ENCODE measurements at places on chromosomes 16 and 17.

DNA sequence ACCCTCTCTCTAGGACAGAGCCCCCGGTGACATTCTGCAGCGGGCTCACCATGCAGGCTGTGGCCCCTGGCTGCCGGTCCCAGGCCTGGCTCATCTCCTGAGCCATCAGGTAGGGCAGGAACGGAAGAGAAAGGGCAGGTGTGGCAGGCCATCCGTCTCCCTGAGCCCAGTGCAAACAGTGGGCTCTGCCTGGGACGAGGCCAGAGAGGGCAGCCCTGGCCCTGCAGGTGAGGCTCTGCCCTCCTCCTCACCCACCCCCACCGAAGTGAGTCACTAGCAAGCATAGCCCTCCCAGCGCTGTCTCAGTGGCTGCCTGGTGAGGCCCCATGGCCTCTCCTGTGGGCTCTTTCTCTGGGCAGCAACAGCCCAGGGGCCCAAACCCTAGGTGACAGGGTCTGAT, 14.5 kb downstream of the OTOP3 start:
- no peak for DNase-seq

DNA sequence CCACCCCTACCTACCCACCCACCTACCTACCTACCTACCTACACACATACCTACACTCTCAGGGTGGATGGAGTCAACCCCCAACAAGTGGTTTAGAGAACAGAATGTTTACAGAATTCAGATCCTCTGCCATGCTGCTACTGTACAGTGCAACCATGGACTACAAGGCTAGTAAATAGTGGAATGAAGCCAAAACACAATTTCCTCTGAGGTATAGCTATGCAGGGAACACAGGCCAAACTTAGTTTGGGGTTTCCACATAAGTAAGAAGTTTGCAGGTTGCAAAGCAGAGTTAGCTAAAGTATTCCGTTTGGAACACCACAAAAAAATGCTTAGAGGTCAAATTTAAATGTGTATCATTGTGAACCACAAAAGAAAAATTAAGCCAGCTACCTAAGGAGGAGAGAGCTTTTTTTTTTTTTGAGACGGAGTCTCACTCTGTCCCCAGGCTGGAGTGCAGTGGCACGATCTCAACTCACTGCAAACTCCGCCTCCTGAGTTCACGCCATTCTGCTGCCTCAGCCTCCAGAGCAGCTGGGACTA, 2.7 kb upstream of the AP1G1 start:
- no peak for DNase-seq

- DNase-seq, result no peak
Measured at GRCh38 chr16:56048425-56049105, 142.7 kb upstream of the GNAO1 start.

DNA sequence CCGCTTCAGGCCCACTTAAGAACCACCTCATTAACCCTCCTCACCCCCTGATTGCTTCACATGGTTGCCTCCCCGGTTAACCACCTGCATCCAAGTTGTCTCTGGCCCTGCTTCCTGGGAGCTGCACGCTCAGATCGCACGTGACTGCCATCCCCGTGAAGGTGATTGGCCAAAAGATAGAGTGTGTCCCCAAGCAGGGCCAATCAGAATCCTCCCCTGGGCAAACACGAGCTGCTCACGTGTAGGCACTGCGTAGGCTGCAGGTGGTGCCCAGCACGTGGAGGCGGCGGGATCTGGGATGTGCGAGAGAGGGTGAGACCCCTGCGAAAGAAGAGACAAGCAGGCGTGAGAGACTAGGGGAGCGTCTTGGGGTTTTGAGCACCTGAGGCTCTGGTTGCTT, 111.8 kb upstream of the CRHR1 start:
- DNase-seq, result no peak

DNA sequence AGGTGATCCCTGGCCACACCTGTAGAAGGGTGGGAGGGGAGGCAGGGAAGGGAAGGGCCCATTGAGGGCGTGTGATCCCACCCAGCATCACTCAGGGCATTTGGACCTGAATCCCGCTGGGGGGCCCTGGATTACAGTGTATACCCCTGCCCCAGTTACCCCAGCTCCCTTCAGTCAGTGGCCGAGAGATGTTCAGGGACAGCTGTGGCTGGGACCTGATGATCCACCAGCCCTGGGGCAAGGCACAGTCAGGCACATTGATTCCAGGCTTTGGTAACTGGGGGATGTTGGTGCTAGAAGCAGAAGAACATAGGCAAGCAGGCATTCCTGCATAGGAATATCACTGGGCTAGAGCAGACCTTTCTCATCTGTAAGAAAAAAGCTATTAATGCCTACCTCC, 170.3 kb downstream of the FOXL1 start:
- DNase-seq, result no peak

- DNase-seq, result no peak
Measured at GRCh38 chr16:2429771-2430663, 770 bp downstream of the CCNF start.

- peak; percentile 35 for DNase-seq
Measured at GRCh38 chr17:58249270-58250133, 11.1 kb downstream of the LPO start.

GRCh38 chr16:12147681-12148080, 171.1 kb downstream of the SNX29 start:
- DNase-seq, result no peak

GRCh38 chr17:77129568-77130301, 11.0 kb upstream of the SEC14L1 start:
- no peak for DNase-seq

GRCh38 chr16:27222249-27223225, 19.2 kb downstream of the KDM8 start:
- no peak for DNase-seq

- DNase-seq, result no peak
Measured at GRCh38 chr16:84502581-84502980, 1.9 kb downstream of the MEAK7 start.

DNA sequence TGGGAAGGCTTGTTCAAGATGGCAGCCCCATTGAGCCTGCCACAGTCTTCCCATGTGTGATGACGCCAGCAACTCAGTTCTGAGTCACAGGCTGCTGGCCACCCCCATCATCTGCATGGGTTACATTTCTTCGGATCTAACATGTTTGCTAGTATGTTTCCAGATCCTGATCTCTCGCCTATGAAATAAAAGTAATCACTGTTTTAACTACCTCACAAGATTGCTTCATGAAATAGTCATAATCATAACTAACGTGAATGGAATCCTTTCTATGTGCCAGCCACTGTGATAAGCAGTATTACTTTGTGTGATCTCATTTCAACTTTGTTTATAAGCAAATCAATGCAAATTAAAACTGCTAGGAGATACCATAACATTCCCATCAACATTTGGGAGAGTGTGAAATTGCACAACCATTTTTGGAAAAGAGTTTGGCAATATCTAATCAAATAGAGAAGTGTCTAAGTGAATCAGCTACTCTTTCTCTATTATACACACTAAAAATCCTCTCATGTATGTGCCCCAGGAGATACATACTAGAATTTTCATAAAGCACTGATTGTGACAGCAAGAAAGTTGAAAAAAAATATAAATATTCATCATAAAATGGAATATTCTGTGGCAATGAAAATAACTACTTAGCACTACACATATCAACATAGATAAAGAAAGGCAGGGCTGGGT, 300.2 kb upstream of the IRX5 start:
- DNase-seq, result no peak

- DNase-seq, result no peak
Measured at GRCh38 chr16:56974549-56975300, 13.0 kb downstream of the CETP start.

- DNase-seq, result no peak
Measured at GRCh38 chr16:75264457-75264998, 13.1 kb upstream of the BCAR1 start.

DNA sequence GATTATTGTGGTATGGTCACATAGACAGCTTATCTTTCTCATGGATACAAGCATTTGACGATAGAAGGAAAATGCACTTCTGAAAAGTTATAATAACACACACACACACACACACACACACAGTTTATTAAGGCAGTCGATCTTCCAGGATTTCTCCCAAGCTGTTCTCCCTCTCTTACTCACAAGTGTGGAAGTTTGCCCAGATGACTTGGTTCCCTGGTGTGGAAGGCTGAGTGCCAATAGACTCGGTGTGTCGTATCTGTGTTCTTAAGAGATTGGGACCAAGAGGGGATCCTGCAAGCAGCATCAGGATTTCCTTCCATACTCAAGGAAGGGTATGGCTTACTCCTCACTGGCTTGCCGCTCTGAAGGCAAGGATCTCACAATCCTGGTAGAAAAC, 279.6 kb downstream of the HS3ST3B1 start:
- no peak for DNase-seq

GRCh38 chr16:78505544-78506366, 406.3 kb downstream of the WWOX start:
- DNase-seq, result no peak

- no peak for DNase-seq
Measured at GRCh38 chr16:79869304-79870015, 268.9 kb upstream of the MAF start.

DNA sequence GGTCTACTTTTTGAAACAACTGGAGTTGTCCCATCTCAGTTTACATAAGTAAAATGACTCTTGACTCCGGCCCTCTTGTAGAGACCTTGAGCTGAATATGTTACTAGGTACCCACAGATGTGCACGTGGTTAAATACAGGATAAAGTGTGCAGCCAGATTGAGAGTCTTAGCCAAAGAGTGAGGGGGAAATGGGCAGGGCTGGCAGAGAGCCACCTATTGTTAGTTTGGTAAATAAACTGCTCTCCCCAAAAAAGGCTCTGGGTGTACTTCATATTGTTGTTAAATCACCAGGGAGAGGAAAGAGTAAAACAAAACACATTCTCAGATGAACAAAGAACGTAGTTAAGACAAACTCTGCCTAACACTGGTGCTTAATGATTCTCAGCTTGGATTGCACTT, 20.3 kb downstream of the G6PC1 start:
- DNase-seq, result no peak

DNA sequence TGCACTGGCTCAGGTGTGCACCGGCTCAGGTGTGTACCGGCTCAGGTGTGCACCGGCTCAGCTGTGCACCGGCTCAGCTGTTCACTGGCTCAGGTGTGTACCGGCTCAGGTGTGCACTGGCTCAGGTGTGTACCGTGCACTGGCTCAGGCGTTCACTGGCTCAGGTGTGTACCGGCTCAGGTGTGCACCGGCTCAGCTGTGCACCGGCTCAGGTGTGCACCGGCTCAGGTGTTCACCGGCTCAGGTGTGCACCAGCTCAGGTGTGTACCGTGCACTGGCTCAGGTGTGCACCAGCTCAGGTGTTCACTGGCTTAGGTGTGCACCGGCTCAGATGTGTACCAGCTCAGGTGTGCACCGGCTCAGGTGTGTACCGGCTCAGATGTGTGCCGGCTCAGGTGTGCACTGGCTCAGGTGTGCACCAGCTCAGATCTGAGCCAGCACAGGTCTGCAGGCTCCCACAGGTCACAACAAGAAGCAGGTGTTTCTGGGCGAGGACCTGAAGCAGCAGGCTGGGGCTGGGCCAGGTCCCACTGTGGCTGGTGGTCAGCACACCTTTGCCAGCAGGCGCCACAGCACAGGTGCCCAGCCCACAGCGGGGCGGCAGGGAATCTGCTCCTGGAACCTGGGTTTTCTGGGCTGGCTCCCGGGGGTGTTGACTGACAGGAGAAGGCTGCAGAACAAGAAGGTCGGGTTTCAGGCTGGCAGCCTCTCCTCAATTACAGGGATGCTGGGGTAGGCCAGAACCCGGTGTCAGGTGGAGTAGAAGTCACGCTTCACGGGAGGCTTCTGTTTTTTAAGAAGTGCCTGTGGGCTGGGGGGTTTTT, 17.2 kb downstream of the METRNL start:
- DNase-seq, result no peak

DNA sequence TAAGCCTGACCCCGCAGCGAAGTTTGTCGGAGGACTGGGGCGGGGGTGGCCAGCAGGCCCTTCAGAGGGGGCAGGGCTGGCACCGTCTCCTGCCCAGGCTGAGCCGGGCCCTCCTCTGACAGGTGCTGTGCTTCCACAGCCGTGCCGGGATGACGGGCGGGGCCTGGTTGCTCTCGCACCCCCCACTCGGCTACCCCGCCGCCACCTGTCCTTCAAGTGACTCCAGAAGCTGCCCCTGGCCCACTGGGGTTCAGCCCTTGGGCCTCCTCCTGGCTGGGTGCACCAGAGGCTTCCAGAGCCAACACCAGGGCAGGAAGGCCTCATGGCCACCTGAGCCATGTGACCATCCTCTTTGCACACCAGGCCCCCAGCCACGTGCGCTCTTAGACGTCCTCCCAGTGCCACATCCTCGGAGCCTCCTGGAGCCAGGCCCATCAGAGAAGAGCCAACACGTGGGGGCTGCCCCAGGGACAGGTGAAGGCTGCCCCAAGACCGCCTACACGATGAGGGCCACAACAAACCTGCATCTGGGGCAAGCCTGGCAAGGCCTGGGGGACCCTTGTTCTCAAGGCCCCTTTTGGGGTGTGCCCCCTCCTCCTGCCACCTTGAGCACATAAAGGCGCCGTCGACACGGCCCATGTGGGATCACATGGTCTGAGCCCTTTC, 7.2 kb downstream of the PDIA2 start:
- DNase-seq, result no peak

DNA sequence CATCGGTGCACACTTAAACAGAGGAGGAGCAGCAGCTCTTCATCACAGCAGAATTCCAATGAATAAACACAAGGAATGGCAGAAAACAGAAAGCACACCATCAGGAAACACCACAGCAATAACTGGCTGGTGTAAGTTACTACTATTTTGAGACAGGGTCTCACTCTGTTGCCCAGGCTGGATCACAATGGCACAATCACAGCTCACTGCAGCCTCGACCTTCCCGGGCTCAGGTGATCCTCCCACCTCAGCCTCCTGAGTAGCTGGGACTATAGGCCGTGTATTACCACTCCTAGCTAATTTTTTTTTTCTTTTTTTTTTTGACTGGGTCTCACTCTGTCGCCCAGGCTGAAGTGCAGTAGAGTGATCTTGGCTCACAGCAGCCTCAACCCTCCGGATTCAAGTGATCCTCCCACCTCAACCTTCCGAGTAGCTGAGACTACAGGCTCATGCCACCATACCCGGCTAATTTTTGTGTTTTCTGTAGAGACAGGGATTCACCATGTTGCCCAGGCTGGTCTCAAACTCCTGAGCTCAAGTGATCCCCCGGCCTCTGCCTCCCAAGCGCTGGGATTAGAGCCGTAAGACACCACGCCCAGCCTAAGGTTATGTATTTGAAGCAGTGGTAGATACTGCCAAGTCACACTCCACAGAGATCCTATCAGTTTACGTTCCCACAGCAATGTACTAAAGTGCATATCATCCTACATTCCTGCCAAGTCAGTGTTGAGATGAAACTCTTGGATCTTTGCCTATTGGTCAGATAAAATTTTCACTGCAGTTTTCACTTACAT, 20.7 kb downstream of the TRAP1 start:
- no peak for DNase-seq

DNA sequence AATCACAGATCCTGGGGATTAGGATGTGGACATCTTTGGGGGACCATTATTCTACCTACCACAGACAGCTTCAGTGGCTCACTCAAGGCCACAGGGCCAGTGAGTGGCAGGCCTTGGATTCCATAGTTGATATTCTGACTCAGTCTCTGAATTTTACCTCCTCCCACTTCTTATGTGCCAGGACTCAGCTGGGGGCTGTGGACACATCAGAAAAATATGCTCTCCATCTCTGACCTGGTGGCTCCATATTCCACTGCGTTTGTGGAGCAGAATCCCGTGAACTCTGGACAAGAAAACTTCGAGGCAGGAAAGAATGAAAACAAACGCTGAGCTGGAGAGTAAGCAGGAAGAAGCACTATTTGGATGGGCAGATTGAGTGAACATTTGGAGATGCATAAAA, 301.8 kb upstream of the MAF start:
- no peak for DNase-seq

- DNase-seq, result no peak
Measured at GRCh38 chr17:58308173-58308984, 20.2 kb downstream of the TSPOAP1 start.
